ENCODE measurements at places on chromosomes 1 and 21.

DNA sequence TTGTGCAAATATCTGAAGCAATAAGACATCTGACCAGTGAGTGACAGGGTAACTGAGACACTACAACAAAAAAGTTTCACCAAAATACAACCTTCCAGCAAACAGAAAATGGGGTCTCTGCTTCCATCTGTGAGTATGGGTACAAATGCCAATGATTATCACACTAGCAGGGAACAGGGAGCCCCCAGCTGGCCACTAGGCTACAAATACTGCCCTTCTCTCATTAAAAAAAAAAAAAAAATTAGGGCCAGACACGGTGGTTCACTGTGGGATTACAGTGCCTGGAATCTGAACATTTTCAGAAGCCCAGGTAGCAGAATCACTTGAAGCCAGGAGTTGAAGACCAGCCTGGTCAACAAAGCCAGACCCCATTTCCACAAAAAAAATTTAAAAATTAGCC is 48.4 kb upstream of the EDARADD start:
- no peaks in the 10 kb centered on the region for H3K4me1 ChIP-seq
- no peak overlapping the region for H3K27ac ChIP-seq

DNA sequence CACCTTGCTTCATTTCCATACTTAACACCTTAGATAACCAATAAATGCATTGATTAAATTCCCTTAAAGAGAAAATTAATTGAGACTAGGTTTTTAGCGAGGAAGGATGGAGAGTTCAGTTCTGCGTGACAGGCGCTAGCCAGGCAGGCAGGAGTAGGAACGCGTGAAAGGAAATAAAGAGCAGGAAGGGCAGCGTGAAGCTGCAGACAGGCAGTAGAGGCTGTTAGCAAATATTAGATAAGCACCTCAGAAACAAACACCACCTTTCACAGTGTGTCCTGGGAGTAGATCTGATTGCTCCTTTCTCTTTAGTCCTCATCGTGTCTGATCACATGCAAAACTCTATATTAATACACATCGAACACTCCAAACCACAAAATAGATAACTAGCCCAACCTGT is 282.7 kb upstream of the ADGRL2 start:
- no peaks in the 10 kb centered on the region for H3K27me3 ChIP-seq
- H3K27ac ChIP-seq: no peak overlapping the region
- DNase-seq: no peak
- no peaks in the 10 kb centered on the region for H3K36me3 ChIP-seq

- no peak overlapping the region for H3K27ac ChIP-seq
- H3K27me3 ChIP-seq: no peaks in the 10 kb centered on the region
- H3K36me3 ChIP-seq: peaks cover 13% of the 10 kb centered on the region
- DNase-seq: no peak
- no peaks in the 10 kb centered on the region for H3K4me1 ChIP-seq
Measured at GRCh38 chr1:2405588-2406295, 6.6 kb downstream of the PEX10 start.

GRCh38 chr1:71296551-71297134 is 215.8 kb upstream of the ZRANB2 start:
- no peak overlapping the region for H3K4me3 ChIP-seq
- no peak overlapping the region for H3K27ac ChIP-seq
- no peaks in the 10 kb centered on the region for H3K4me1 ChIP-seq
- H3K36me3 ChIP-seq: no peaks in the 10 kb centered on the region
- no peaks in the 10 kb centered on the region for H3K27me3 ChIP-seq

- H3K27me3 ChIP-seq: no peaks in the 10 kb centered on the region
- peaks cover 11% of the 10 kb centered on the region for H3K4me1 ChIP-seq
- H3K27ac ChIP-seq: no peak overlapping the region
- no peaks in the 10 kb centered on the region for H3K36me3 ChIP-seq
- H3K4me3 ChIP-seq: no peak overlapping the region
- no peak for DNase-seq
Measured at GRCh38 chr1:224061436-224061835, 52.5 kb upstream of the FBXO28 start.

DNA sequence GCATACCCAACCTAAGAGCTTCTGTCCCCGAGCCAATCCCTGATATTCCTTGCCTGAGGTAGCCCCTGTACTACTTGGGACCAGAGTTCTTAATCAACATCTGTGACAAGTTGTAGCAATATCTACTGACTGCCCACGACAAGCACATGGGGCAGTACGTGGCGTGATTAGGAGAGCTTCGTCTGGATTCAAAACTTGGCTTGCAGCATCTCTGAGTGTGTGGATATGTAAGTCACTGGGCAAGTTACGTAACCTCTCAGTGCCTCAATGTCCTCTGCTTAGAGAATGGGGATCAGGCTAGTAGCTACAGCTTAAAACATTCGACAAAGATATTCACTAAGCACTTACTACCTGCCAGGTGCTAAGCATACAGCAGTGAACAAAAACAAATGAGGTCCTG is 5.0 kb downstream of the HSPG2 start:
- DNase-seq: no peak
- H3K4me3 ChIP-seq: no peak overlapping the region
- H3K4me1 ChIP-seq: peaks cover 46% of the 10 kb centered on the region

DNA sequence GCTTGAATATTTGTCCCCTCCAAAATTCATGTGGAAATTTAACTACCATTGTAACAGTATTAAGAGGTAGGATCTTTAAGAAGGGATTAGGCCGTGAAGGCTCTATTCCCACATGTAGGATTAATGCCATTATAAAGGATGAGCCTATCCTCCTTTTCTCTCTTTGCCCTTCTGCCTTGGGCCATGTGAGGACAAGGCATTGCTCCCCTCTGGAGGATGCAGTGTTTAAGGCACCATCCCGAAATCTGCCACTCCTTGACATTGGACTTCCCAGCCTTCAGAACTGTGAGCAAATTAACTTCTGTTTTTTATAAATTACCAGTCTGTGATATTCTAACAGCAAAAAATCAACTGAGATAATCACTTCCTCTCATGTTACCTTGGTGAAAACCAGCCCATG is 124.4 kb downstream of the TOMM20 start:
- H3K27me3 ChIP-seq: no peaks in the 10 kb centered on the region
- no peak overlapping the region for H3K27ac ChIP-seq
- H3K4me1 ChIP-seq: peaks cover 13% of the 10 kb centered on the region
- H3K4me3 ChIP-seq: no peak overlapping the region
